CD8-positive, alpha-beta memory T cell (primary cell): ENCODE measurements at places on chromosomes 16 and 17.

- DNase-seq, result no peak
These were observed 156.4 kb downstream of the SNX29 start for GRCh38 chr16:12132850-12133440.

- no peak for DNase-seq
These were observed 39.8 kb downstream of the MAP1LC3B start for GRCh38 chr16:87431926-87432325.

GRCh38 chr17:42928714-42929496 is 28.3 kb downstream of the G6PC1 start:
- DNase-seq, result no peak

DNA sequence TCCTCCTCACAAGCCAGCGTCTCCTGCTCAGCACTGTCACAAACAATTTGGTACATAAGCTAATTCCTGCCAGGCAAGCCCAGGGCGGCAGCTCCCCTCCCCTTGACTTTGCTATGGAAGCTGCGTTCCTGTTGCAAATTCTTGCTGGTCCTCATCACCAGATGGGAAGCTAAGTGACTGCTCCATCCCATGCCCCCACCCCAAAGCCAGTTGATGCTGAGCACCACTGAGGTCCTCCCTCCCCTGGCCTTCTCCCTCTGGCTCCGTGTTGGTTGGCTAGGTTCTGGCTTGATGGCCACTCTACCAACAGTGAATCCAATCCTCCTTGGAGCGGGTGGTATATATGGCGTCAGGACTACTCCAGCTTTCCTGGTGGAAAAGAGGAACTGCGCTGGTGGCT is 34.4 kb downstream of the PIPOX start:
- DNase-seq, result no peak

GRCh38 chr17:48074322-48075081 is 26.3 kb downstream of the NFE2L1 start:
- DNase-seq, result peak; percentile 60

GRCh38 chr16:50744881-50745280 is 3.0 kb downstream of the CYLD start:
- DNase-seq, result no peak

- no peak for DNase-seq
These were observed 5.1 kb downstream of the TMEM235 start for GRCh38 chr17:78236362-78237127.

GRCh38 chr17:5706577-5707210 is 122.4 kb upstream of the NLRP1 start:
- DNase-seq, result peak; percentile 71

- no peak for DNase-seq
These were observed 414 bp downstream of the NARF start for GRCh38 chr17:82458885-82459424.
